ENCODE measurements at places on chromosomes 5 and 9. TPM values are rescaled to one million over a fixed set of nuclear protein-coding genes. Genes with fewer than 3 reads are reported as not detected.

MARCOL gene
- total RNA-seq = not detected

SLC46A2 gene
- not detected for total RNA-seq

- no peak for DNase-seq
- H3K27ac ChIP-seq = no peak overlapping the region
- no peak overlapping the region for H3K4me3 ChIP-seq
- H3K36me3 ChIP-seq = no peaks in the 10 kb centered on the region
- H3K4me1 ChIP-seq = peaks cover 30% of the 10 kb centered on the region
These were observed 41.8 kb downstream of the LYRM7 start for GRCh38 chr5:131212471-131213021.

EQTN gene
- total RNA-seq = not detected

PCDHB8 gene
- total RNA-seq = not detected

Measured in T-helper 17 cell (primary cell).